ENCODE measurements at places on chromosomes 11 and 22.

- no peak for DNase-seq
Observed at GRCh38 chr22:49321477-49322055, 506.1 kb downstream of the BRD1 start.

GRCh38 chr22:39283322-39284141 lies 35.9 kb downstream of the RPL3 start:
- peak; percentile 38 for DNase-seq

DNA sequence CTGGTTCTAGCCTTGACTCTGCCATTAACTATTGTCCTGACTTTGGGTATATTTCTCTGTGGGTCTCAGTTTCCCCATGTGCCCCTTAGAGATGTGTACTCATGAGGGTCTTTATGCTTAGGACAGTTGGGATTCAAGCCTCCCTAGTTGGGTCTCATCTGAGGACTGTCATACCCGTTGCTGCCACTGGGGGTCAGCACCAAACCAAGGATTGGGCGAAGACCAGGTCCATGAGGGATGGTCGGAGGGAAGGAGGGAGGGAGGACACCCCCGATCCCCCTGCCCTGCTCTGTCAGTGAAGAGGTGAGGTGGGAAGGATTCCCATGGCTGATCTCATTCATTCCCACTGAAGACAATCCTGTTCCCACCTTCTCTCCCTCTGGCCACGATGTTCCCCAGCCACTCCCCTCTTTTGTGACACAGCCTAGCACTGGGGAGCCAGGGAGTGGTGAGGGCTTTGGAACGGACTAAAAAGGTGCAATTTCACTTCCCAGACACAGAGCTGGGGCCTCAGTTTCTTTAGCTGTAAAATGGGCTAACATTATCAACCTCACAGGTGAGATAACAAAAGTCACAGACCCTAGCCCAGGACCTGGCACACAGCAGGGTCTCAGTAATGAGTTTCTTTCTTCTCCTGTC lies 12.4 kb upstream of the KLHL35 start:
- DNase-seq: peak; percentile 69

GRCh38 chr22:19041704-19042074 lies 80.5 kb downstream of the DGCR2 start:
- no peak for DNase-seq

DNA sequence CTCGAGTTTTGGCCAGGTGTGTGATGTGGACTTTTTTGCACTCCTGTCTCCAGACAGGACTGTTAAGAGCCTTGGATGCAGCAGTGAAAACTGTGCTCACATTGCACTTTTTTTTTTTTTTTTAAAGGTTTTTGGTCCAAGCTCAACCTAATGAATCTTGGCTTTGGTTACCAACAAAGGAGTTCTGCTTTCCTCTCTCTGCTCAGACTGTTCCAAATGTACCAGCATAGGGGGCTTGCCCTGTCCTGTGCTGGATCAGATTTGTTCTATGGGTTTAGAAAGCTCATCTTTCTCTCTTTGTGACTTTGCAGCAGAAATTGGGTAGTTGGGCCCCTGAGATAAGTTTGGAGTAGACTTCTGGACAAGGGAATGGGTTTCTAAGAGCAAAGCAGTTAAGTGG lies 45.3 kb downstream of the POLD3 start:
- DNase-seq: no peak

GRCh38 chr11:85974122-85974521 lies 94.8 kb downstream of the PICALM start:
- DNase-seq: no peak

- no peak for DNase-seq
Observed at GRCh38 chr11:87739261-87739660, 436.0 kb downstream of the RAB38 start.

DNA sequence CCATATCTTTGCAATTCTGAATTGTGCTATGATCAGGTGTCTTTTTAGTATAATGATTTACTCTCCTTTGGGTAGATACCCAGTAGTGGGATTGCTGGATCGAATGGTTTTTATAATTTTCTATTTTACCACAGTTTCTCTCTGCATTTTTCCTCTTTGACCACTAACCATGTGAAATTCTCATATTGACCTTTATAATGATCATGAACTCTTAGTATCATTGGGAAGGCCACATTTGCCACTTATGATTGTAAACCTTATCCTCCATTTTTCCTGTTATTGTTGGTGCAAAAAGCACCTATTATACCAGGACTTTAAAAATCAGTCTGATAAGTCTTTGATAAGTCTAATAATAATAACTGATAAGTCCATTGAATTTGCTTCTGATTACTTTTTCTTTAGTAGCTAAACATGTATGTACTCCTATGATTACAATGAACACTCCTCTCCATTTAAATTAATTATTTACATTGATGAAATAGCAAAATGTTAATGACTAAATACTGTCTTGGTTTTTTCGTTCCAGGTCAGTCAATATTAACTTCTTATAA lies 9.6 kb downstream of the NEAT1 start:
- DNase-seq: no peak

GRCh38 chr22:41966607-41967240 lies 2.5 kb upstream of the SEPTIN3 start:
- DNase-seq: peak; percentile 30

- no peak for DNase-seq
Observed at GRCh38 chr11:94993400-94993943, 20.0 kb downstream of the KDM4D start.

DNA sequence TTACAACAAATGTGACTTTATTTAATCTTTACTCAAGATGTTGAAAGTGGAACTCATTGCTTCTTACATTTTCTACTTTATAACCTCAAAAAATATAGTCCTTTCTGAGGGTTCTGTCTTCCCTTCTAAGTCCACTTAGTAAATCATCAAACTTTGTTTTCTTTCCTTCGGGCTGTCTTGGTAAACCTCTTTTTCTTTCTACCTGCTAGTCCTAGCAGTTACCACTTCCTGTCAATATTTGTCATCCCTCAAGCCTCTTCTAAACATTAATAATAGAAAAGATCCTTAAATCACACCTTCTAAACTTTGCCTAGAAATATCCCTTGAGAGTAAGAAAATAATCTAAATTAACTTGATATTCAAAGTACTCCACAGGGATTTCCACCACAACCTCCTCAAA lies 580.4 kb downstream of the CNTN5 start:
- DNase-seq: no peak

- DNase-seq: peak; percentile 11
Observed at GRCh38 chr11:88520391-88520790, 182.9 kb upstream of the CTSC start.

GRCh38 chr11:68379206-68379605 lies 66.8 kb downstream of the LRP5 start:
- no peak for DNase-seq

GRCh38 chr11:90250970-90251369 lies 28.1 kb upstream of the CHORDC1 start:
- no peak for DNase-seq

GRCh38 chr11:16166571-16166970 lies 189.8 kb downstream of the SOX6 start:
- DNase-seq: no peak

- DNase-seq: peak; percentile 72
Observed at GRCh38 chr11:112128483-112129121, 35.3 kb downstream of the IL18 start.

DNA sequence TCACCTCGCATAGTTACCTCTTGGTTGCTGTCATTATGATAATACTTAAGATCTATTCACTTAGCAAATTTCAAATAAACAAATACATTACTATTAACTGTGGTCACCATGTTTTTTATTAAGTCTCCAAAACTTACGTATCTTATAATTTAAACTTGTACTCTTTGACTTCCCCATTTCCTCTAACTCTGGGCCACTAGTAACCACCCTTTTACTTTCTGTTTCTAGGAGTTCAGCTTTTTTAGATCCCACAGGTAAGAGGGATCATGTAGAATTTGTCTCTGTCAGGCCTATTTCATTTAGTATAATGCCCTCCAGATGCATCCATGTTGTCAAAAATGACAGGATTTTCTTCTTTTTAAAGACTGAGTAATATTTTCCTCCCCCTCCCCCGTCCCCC lies 212.4 kb upstream of the C11orf87 start:
- no peak for DNase-seq

DNA sequence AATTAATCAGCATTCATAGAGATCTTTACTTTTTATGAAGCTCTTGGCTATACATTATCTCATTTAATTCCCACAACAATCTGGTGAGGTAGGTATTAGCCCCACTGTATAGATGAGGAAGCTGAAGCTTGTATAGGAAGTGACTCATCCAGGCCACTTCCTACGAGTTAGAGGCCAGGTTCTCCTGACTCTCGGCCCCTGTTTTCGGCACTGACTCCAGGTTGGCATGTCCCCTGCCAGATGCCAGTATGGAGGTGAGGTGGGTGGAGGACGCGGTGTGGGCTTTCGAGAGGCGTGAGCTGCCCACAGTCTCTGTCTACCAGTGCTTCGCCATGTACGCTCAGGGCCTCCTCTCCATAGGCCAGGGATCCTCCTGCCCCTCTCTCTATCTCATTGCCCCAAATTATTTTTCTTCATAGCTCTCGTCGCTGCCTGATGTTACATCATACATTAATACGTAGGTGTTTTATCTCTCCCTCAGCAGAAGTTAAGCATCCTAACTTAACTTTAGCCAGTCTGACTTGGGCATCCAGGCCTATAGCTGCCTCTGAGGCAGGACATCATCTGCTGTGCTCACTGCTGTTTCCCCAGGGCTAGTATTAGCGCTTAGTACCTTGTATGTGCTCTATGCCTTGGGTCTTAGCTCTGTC lies 9.0 kb downstream of the DGAT2 start:
- DNase-seq: no peak
